ENCODE measurements at places on chromosomes 7 and 10.

- peak; percentile 98 for DNase-seq
These were observed at the start of gene MEPCE for GRCh38 chr7:100429637-100430492. Gene MEPCE (plus strand): TSS chr7:100429831. CDS start chr7:100430019, 188 bp downstream.

DNA sequence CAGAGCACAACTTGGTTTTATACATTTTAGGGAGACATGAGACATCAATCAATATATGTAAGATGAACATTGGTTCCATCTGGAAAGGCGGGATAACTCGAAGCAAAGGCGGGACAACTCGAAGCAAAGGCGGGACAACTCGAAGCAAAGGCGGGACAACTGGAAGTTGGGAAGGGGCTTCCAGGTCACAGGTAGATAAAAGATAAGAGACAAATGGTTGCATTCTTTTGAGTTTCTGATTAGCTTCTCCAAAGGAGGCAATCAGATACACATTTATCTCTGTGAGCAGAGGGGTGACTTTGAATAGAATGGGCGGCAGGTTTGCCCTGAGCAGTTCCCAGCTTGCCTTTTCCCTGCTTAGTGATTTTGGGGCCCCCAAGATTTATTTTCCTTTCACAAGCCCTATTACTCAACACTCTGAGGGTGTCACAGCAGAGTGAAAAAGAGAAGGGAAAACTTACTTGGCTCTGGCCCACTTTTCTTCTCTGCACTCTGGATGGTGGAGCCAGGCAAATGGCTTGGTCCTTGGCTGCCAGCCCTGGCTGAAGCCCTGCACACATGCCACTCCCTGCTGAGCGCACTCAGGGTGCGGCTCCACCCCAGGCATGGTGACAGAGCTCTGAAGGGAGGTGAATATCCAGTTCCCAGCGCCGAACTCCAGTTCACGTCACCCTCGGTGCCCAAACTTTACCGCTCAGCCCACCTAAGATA is 46.7 kb downstream of the PARD3 start:
- no peak for DNase-seq

GRCh38 chr10:49076319-49076718 is 39.0 kb downstream of the VSTM4 start:
- DNase-seq: no peak

GRCh38 chr7:46432708-46433107 is 511.6 kb upstream of the IGFBP3 start:
- no peak for DNase-seq

DNA sequence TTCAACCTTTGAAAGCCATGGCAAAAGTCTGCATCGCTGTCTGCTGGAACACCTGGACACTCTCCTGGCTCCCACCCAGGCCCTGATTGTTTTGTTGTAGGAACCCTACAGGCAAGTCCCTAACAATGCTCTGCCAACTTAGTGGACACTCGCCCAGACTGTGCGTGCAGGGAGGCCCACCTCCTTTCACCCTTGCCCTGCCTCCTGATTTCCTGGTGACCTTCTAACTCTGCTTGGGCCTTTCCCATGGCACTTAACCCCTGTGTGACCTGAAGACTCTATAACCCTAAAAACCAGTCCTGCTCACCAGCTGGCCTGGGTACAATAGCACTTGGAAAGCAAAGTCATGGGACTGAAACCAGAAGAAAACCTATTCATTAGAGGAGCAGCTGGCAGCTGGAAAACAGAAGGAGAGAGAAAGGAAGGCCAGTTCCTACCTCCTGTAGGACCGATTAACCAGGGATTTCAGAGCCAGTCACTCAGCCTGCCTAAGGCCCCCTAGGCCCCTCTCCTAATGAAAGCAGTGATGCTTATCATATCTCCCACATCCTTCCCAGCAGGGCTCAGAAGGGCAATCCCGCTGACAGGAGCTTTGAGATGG is 82.7 kb upstream of the KMT2E start:
- DNase-seq: no peak

GRCh38 chr10:6396652-6397051 is 183.4 kb downstream of the PRKCQ start:
- DNase-seq: no peak

- no peak for DNase-seq
These were observed 14.9 kb upstream of the GIMAP8 start for GRCh38 chr7:150435390-150436073.

DNA sequence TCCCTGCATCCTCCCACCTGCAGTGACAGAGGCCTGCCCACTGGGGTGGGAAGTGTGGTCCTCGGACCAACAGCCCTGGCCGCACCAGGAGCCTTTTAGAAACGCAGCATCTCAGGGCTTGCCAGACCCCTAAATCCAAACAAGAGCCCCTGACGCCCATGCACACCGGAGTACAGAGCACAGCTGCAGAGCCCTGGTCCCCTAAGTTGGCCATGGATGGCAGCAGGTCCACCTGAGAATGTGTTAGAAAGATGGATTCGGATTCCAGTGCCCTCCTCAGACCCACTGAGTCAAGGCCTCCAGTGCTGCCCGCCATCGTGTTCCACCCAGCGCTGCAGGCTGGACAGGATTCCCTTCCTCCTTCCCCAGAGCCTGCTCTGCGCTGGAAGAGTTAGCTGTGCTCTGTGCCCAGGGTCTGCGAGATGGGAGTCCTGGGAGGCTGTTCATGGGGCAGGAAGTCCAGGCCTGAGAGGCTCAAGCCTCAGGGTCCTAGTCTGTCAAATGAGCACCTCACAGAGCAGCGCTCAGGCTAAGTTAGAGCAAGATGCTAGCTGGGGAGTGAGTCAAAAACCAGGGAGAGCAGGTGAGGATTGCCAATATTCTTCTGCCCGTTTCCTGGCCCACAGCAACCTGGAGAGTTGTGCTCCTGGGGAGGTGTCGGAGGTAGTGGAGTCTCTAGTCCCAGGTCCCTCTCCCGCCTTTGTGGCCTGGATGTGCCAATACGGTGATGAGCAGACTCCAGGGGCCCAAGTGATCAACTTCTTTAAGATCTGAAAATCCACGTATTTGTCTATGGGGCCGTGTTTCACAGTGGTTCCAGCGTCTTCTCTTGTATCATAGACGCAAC is 95.9 kb upstream of the GPR26 start:
- no peak for DNase-seq

DNA sequence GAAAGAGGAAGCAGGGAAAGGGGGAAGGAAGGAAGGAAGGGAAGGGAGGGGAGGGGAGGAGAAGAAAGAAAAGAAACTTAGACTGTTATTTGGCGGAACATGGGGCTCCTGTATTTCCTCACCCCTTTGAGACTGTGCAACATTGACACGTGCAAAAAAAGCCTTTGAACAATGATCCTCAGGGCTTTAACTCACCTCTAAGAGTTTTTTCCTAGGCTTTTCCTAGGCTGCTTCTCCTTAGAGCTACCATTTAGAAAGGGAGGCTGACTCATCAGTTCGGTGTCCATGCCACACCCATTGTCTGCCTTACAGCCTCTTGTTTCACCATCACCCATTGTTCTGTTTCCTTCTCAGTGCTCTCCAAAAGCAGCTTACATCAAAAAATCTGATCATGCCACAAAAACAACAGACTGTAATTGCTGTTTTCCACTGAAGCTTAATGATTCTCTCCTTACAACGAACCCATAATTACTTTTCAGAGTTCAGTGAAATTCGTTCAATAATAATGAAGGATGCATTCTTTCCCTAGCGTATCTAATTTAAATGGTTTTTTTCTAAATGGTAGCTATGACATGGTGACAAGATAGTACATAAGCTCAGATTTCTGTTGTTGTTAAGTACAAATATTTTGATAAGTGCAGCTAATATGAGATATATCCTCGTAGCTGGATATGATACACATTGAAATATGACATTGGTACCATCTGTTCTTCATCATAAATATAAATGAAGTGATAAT is 90.8 kb downstream of the PRLHR start:
- no peak for DNase-seq

DNA sequence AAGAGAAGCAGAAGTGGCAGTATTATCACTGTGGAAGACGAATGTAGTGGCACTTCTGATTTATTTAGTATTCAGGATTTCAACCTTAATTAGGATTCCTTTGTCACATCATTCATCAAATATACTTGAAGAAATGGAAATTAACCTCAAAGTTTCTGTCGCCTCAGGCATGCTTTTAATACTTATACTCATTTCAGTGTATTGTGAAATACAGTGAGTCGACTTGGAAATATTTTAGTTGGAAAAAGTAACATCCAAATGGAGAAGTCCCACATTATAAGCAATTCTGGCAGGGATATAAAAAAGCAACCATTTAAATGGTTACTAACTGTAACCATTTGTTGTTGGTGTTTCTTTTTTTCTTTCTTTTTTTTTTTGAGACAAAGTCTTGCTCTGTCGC is 648.8 kb downstream of the ARL4A start:
- no peak for DNase-seq

DNA sequence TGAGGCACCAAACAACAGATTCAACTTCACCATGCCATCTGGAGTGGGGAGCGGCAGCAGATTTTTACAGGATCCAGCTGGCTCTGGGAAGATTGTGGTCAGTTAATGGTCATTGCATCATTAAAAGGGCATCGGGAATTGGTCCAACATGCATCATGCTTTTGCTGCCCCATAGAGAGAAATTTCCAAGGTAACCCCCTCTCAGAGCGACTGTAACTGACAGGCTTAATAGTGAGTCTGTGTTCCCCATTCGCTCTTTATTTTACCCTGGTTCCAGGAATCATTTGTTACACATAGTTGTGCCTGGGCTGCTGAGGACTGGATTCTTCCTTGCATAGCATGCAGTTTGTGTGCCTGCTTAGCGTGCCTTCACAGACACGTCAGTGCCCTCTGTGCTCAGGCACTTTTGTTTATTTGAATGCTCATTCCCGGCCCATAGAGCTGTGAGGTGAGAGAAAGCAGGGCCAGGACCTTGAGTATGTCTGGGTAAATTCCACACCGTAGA is 49.9 kb downstream of the CDHR3 start:
- DNase-seq: no peak

DNA sequence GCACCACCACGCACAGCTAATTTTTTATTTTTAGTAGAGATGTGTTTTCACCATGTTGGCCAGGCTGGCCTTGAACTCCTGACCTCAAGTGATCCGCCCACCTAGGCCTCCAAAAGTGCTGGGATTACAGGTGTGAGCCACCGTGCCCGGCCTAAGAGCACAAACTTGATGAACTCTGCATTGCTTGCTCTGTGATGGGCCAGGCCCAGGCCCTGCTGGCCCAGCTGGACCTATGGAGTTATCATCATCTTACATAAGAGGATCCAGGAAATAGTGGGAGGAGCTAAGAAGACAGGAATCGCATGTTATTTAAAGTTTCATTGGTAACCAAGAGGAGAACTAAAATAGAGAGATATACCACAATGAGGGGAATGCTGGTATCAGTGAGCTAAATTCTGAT is 86.9 kb downstream of the DAGLB start:
- no peak for DNase-seq

DNA sequence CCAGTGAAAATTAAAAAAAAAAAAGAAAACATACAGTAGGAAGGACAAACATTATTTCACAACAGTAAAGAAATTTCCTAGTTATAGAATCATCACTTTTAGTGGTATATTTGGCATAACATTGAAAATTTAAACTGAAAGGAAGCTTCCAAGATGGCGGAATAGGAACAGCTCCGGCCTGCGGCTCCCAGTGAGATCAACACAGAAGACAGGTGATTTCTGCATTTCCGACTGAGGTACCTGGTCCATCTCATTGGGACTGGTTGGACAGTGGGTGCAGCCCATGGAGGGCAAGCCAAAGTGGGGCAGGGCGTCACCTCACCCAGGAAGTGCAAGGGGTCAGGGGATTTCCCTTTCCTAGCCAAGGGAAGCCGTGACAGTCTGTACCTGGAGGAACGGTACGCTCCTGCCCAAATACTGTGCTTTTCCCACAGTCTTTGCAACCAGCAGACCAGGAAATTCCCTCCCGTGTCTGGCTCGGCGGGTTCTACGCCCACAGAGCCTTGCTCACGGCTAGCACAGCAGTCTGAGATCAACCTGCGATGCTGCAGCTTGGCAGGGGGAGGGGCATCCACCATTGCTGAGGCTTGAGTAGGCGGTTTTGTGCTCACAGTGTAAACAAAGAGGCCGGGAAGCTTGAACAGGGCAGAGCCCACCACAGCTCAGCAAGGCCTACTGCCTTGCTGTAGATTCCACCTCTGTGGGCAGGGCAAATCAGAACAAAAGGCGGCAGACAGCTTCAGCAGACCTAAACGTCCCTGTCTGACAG is 19.4 kb downstream of the PON3 start:
- DNase-seq: no peak

GRCh38 chr7:134781171-134781570 is 1.7 kb downstream of the CALD1 start:
- no peak for DNase-seq

GRCh38 chr7:18125476-18125875 is 97.8 kb upstream of the PRPS1L1 start:
- no peak for DNase-seq

DNA sequence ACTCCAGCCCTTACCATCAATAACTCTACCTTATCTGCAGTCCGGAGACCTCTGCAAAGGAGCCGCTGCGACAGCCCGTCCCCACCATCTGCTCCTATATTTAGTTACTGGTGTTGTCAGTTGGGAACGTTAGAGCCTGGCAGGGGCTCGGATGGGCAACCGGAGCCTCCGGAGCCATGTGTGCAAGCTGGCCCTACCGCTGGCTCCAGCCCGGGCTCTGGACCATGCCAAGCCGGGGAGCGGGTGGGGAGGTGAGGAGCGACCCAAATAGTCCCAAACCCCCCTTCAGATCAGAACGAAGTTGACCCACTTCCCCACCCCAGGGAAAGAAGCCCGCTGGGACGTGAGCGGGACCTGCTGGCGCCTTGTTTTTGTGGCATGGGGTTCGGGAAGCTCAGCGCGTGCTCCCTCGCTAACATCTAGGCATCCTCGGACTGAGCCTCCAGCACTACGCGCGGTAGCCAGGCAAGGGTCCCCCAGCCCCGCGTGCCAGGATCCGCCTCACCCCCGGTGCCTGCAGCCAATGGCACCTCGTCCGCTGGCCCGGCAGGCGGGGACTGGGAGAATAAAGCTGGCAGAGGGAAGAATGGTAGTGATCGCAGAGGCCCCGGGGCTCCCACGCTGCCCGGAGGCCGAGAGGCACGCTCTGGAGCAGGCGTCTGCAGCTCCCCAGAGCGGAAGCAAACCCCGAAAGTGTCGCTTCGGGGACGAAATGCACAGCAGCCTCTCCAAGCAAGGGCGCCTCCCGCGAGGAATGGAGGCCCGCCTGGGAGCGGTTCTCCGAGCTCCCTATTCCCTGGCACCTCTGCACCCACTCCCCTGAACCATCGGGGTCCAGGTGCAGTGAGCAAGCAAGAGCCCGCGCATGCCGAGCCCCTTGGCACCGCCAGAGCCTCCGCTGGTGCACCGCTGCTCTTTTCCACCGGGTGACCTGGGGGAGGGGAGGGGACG is 679 bp downstream of the LRRC20 start:
- no peak for DNase-seq

GRCh38 chr10:44245601-44245938 is 139.3 kb downstream of the CXCL12 start:
- no peak for DNase-seq

- no peak for DNase-seq
These were observed 93.0 kb upstream of the NPS start for GRCh38 chr10:127456122-127456521.

DNA sequence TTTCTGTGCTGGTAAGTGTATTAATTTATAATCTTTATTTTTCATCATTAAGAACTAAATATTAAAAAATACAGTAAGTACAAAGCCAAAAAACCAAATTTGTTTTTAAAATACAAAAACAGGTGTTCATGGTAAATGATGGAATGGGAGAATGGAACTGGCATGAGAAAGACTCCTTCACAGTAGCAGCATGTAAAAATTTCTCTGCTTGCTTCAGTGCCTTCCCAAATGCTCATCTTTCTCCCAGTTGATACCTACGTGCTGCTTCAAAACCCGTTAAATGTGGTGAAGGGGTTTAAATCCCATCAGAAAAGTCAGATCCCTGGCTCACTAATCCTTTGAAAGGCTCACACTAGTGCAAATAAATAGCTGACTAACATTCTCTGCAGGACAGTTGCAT is 4.2 kb downstream of the RNF133 start:
- no peak for DNase-seq

- DNase-seq: no peak
These were observed 114.0 kb downstream of the BBS9 start for GRCh38 chr7:33243319-33243881.
